ENCODE measurements at places on chromosomes 4 and X.

DNA sequence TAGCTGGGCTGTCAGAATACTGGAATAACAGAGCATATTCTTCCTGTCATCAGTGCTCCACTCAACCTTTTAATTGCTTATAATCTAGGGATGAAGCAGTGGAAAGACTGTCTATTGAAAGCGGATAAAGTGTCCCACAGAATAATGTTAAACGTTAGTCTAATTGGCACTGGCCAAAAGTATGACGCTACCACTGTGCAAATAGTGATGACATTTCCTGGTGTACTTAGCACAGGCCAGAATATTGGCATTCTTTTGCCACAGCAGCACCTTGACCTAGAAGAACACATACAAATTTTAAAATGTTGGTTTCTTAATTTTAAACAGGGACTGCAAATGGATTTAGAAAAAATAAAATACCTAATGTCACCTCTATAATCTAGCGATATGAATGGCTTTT is 635.2 kb upstream of the SPANXN1 start:
- no peak for DNase-seq

DNA sequence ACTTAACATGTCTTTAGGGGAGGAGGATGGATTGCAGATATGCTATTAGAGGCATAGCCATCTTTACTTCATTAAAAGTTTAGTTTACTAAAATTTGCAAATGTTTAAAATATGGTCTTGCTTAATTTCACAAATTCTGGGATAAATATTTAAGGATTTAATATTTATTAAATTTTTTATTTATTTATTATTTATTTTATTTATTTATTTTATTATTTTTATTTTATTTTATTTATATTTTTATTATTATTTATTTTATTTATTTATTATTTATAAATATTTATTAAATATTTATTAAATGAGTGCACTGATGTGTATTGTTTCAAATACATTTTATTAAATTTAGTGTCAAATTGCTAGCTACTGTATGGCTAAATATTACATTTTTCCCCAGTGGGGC is 46.0 kb downstream of the FAT4 start:
- no peak for DNase-seq

DNA sequence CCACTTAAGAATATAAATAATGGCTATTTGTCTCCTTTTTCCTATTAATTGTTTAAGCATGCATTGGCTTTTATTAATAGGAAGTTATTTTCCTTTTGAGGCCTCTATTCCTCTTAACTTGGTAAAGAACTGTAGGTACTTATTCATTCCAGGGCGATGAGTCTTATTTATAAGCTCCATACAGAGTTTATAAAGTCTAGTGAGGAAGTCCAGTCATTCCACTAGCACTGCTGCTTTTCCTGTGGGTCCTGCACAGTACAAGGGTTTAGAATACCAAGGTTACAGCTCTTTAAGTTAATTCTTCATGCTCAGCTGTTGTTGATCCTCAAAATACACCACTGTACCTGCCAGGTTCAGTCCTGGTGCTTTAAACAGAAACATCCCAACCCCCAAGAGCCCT is 28.5 kb upstream of the WNK3 start:
- DNase-seq: no peak

DNA sequence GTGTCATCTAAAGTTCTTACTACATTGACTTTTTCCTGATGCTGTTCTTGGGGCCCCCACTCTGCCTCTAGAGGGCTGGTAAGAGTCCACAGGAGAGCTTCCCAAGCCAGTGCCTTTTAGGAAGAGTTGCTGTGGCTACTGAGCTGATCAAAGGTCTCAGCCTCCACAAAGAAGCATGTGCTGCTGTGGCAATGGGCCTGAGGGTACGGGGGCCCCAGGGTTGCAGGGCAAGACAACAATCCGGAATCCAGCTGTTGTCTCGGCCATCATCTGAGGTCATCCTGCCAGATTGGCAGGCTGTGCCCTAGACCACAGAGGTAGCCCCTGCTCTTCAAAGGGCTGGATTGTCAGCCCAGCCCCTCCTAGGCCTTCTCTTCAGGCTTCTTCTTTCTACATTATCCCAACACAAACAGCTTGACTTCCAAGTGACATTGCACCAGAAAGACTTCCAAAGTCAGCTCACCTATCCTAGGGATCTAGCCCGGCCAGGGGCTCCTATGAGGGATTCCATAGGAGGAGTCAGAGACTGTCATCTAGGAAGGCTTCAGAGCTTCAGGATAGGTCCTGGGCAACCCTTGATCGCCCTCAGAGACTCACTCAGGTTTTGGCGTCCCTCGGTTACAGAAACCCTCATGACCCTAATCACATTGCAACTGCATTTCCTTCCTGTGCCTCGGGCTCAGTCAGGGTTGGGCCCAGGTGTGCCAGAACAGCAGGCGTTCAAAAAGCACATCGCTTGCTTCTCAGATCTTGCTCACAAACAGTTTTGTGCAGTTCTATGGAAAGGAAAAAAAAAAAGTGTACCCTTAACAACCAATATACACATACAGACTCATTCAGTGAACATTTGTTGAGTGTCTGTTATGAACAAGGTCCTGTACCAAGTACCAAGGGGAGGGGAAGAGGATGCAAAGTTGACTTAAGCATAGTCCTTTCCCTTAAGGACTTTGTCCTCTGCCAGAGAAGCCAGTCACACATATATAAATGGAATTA is 27.8 kb downstream of the SLC25A5 start:
- DNase-seq: no peak
